ENCODE measurements at places on chromosomes 4 and X. TPM values are rescaled to one million over a fixed set of nuclear protein-coding genes. Genes with fewer than 3 reads are reported as not detected.

DNA sequence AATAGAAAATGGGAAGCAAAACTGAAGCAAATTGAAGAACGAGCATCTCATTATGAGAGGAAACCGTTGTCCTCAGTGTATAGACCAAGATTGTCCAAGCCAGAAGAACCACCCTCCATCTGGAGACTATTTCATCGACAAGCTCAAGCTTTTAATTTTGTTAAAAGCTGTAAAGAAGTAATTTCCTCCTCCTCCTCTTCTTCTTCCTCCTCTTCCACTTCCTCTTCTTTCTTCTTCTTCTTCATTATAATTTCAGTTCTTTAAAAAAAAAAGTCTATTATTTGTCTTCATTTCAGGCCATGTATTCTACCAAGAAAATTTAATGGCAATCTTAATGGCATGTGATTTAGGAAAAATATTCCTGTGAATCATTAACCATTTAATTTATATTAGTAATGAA, 7.6 kb downstream of the PRIMPOL start:
- DNase-seq = no peak

DNA sequence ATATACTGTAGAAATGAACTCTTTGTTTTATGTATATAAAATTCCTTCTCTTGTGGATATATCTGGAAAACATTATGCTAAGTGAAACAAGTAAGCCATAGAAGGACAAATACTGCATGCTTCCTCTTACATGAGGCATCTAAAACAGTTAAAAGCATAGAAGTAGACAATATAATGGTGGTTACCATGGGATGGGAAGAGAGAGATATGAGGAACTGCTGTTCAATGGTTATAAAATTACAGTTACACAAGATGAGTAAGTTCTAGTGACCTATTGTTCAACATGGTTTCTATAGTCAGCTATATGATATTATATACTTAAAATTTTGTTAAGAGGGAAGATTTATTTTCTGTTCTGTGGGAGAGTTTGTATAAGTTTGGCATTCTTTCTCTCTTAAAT, 43.4 kb downstream of the HTRA3 start:
- no peak for DNase-seq

The TCEAL7 gene
- not detected for total RNA-seq

GRCh38 chr4:55817691-55818090, 1.9 kb upstream of the EXOC1L start:
- DNase-seq = no peak

GRCh38 chr4:34720571-34720970, 1523.7 kb downstream of the ARAP2 start:
- no peak for DNase-seq

DNA sequence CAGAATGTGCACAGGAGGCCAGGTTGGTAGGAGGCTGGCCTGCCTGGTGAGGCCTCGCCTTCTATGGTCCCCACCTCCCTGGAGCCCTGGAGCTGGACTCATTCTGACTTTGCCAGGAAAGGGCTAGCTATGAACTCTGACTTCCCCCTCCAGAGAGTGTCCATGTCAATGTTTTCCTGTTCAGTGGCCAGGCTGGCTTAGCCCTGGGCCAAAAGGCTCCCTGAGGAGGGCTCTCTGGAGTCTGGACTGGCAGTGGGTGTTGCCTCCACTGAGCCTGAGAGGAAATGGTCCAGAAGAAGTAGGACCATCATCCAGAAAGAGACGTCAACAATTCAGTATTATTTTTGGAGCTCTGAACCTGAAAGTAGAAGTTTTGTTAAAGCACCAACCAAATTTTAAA, 178.7 kb downstream of the CHIC2 start:
- DNase-seq = no peak

Measured in activated CD4-positive, alpha-beta memory T cell treated with anti-CD3 and anti-CD28 coated beads, Interleukin-2, amount 10 ng/mL, durations not matched to agents 7 days and 5 days (primary cell).